WTC11 (cell line): ENCODE measurements at places on chromosomes 3 and 15.

DNA sequence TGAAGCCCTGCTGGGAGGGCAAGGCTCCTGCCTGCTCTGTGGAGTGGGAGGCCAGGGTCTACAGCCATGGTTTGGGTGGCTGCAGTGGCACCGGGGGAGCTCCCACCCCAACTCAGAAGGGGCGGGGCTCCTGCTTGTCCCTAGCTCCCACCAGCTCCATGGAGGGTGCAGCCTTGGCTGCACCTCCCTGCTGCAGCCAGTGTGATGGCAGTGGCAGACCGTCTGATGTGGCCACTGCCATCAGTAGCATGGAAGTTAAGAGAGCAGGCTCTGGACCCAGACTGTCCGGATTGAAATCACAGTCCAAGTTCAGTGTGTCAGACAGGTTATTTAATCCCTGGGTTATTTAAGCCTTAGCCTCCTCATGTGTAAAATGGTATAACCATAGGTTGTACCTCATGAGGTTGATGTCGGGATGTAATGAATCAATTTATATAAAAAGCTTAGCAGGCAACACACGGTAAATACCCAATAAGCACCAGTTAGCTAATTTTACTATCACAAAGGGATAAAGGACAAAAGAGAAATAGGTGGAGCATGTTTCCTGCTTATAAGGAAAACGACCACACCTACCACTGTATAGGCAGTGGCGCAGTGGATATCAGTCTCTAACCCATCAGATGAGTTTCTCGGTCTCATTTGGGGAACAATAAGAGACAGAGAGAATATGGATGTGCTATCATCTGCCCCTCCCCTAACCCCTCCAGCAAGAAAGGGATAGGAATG is 13.1 kb upstream of the NR1I2 start:
- DNase-seq, result no peak

DNA sequence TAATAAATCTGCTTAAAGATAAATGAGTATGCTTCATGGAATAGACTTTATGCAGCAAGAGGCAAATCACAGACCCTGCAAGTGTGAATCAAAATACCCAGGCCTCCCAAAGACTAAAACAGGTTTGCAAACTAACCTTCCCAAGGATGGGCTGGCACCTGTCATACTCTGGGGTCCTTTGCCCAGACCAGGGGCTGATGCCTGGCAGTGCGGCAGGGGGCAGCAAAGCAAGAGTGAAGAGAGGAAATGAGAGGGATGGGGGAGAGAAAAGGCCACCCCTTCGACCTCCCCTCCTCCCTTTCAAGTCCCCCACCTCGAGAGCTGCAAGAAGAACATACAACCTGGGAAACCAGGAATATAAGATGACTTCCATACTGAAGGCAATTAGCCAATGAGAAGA is 31.8 kb downstream of the XXYLT1 start:
- no peak for DNase-seq

- no peak for DNase-seq
Measured at GRCh38 chr3:72454441-72454840, 393.8 kb downstream of the SHQ1 start.

DNA sequence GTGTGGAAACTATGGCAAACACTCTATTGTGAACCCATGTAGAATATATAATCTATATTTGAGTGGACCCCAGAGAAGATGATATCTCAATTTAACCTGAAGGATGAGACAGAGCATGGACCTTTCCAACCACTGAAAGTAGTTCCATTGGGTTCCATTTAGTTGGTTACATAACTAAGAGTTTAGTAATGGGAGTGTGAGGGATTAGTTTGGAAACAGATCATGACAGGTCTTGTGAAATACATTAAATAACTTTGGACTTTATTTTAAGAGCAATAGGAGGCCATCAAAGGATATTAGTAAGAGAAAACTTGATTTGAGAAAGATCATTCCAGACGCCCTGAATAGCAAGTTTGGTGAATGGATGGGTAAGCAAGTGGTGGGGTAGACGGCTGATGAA is 487.2 kb upstream of the ROBO2 start:
- DNase-seq, result no peak

GRCh38 chr3:47324278-47324865 is 41.6 kb downstream of the KLHL18 start:
- peak; percentile 68 for DNase-seq

DNA sequence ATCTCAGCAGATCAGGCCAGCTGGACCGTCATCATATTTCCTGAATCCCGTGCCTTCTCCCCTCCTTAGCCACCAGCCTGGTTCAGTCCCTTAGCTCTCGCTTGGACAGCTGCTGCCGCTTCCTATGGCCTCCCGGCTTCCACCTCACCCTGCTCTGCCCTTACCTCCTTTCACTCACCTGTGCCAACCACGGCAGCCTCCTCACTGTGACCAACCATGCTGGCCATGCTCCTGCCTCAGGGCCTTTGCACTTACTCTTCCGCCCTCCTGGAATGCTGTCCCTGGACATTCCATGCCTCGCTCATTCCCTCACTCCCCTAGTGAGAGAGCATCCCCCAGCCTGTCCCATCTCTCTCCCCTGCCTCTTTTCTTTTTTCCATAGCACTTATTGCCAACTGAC is 19.2 kb downstream of the GRIP2 start:
- no peak for DNase-seq

GRCh38 chr3:10242182-10243065 is 5.8 kb upstream of the TATDN2 start:
- DNase-seq, result no peak

DNA sequence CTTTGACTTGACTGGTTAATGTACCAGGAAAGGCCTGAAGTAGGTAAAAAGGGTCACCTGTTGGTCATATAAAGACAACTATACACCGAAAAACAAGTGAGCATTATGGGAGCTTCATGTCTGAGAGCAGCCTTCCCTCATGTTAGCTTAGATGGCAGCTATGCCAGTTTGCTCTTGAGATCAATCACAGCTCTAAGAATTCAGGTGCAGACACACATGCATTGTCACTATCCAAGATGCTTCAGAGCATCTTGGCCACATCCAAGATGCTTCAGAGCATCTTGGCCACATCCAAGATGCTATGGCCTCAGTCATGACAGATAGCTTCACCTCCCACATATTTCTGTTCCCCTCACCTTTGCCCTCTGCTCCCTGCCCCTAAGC is 15.5 kb downstream of the ZNF80 start:
- no peak for DNase-seq

GRCh38 chr3:6315906-6316305 is 545.0 kb upstream of the GRM7 start:
- no peak for DNase-seq

GRCh38 chr3:186361762-186362536 is at the start of gene DGKG:
TSS of gene DGKG (minus strand) at chr3:186362234. CDS start at chr3:186320459, 41,775 bp downstream.
- peak; percentile 45 for DNase-seq

GRCh38 chr3:169454823-169455222 is 208.7 kb downstream of the MECOM start:
- DNase-seq, result no peak

- DNase-seq, result no peak
Measured at GRCh38 chr3:155555479-155556060, 189.3 kb downstream of the PLCH1 start.

DNA sequence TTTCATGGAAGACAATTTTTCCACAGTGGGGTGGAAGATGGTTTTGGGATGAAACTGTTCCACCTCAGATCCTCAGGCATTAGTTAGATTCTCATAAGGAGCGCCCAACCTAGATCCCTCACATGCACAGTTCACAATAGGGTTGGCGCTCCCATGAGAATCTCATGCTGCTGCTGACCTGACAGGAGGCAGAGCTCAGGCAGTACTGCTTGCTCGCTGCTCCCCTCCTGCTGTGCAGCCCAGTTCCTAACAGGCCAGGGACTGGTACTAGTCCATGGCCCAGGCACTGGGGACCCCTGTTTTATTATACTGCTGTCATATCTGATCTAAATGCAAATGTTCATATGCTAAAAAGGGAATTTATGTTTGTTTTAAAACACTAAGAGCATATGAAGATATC is 9.8 kb upstream of the GRK7 start:
- peak; percentile 29 for DNase-seq

GRCh38 chr3:140859592-140860336 is 81.9 kb upstream of the SLC25A36 start:
- no peak for DNase-seq

GRCh38 chr3:3744826-3745225 is 54.4 kb upstream of the LRRN1 start:
- no peak for DNase-seq

DNA sequence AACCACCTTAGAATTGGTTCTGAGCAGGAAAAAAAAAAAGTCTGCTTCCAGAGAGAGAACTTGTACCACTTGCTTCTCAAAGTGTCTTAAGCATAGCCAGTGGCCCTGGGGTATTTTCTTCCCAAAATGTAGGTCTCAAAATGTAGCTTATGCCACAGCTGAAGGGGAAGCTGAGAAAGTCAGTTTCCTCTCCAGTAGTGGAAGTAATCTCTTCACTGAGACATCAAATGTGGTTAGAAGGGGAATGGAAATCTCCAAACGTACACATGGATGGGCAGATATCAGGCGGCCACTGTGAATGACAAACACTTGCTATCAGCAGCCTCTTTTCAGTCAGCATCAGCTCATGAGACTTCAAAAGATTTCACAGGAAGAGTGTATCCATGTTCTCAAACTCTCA is 841.2 kb downstream of the TUSC7 start:
- no peak for DNase-seq

GRCh38 chr15:75454471-75455378 is 3.2 kb upstream of the SIN3A start:
- DNase-seq, result peak; percentile 68

DNA sequence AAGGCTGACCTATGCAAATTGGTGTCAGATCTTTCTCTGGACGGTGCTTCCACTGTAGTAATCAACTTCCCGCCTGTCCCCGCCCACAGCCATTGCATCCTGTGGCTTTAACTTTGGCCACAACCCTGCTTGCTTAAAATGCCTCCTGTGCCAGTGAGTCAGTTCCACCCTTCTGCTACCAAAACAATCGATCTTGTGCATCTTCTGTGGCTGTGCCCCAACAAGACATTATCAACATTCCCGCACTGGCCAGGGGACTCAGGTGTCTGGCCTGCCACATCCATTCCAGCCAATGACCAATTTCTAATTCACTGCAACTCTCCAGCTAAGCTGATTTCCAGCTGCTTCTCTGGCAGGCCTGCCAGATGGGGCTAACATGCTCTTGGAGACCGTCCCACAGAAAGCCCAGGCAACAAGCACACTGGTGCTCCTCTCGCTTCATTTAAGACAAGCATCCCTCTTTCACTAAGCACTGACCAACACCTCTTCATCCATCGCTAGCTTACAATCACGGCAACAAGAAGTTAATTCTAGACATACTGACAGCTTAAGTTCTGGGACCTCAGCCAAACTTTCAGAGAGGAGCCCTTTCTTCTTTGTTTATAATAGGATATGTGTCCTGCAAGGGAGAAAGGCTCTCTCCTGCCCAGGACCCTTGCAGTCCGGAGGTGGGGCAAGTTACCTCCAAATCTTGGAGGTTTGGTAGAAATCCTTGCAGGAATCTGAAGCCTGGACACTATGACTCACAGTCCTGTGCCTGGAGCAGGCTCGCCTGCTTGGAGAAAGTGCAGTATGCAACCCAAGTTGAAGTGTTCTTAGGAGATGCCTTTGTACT is 6.7 kb downstream of the CA12 start:
- no peak for DNase-seq

- DNase-seq, result peak; percentile 57
Measured at GRCh38 chr15:28096670-28097431, 2.3 kb downstream of the OCA2 start.

GRCh38 chr3:39166932-39167532 is 13.6 kb upstream of the CSRNP1 start:
- no peak for DNase-seq

DNA sequence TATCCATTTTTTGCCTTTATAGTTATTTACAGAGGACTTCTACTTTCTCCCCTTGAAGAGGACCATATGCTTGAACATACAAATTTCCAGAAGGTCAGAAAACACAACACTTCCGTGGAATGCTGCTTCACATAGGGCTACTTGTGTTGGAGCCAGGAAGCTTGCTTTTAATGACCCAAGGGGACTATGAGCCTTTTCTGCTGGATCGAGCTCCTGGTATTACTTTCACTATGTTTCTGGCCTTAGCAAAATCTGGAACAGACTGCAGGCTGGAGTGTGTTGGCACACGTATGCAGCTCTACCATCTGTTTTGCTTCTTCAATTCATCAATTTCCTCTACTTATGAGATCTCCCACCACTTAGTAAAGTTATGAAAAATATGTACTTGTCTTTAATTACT is 69.3 kb upstream of the CBLB start:
- no peak for DNase-seq

GRCh38 chr3:129824926-129825541 is 68.5 kb downstream of the TMCC1 start:
- DNase-seq, result peak; percentile 57

- DNase-seq, result peak; percentile 59
Measured at GRCh38 chr3:50340448-50341329, at the start of gene RASSF1. TSS of gene RASSF1 (minus strand) at chr3:50340836. CDS start at chr3:50340805, 31 bp downstream.

DNA sequence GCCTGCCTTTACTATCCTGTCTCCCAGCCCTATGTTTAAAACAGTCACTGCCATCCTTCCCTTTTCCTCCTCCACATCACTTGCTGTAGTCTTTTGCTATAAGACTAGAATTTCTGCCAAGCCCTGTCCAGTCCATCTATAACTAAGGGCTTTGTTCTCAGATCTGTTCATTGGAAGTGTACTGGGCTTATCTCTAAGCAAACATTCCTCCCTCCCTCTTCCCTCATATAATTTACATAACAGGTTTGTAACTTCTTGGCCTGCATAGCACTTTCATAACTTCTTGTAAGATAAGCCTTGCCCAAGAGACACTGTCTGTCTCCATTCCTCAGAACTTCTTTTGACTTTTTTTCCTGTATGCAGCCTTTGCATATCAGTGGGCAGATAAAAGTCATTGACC is 16.7 kb downstream of the TPRG1 start:
- no peak for DNase-seq

DNA sequence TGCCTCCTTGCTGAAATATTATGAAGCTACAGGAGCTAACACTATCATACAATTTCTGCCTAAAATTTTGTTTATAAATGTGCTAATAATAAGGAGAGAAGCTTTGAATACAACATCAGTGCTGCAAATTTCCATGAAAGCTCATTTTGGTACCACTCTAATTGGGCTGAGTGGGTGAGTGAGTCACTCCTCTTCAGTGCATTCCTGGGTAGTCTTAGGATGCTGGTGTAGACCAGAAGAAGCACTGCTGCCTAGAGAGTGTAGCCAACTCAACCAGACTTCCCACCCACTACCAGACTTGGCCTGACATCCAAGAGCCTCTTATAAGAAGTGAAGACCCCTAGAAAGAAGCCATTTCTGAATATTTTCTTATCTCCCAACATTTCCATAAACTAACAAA is 32.5 kb upstream of the CCDC54 start:
- no peak for DNase-seq

- DNase-seq, result no peak
Measured at GRCh38 chr3:173401369-173401768, 3.8 kb downstream of the NLGN1 start.

GRCh38 chr3:98032904-98033303 is 2.2 kb downstream of the GABRR3 start:
- no peak for DNase-seq

GRCh38 chr15:75215107-75216004 is 13.7 kb downstream of the C15orf39 start:
- DNase-seq, result no peak
